ENCODE measurements at places on chromosomes 13 and 19. TPM values are rescaled to one million over a fixed set of nuclear protein-coding genes. Genes with fewer than 3 reads are reported as not detected.

Gene CEACAM8
- total RNA-seq = not detected

DNA sequence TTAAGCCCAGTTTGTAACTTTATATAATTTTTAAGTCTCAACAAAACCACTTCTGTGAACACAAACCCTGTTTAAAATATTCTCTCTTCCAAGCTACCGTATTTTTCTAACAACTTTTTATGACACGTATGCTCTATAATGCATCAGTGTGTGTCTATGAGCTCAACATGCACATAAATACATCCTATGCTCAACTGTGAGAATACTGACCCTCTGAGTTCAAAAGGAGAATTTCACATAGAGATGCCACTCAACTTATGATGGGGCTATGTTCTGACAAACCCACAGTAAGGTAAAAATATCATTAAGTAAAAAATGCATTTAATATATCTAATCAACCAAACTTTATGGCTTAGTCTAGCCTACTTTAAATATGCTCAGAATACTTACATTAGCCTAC is 1139.7 kb upstream of the SPRY2 start:
- no peaks in the 10 kb centered on the region for H3K36me3 ChIP-seq
- no peak for DNase-seq
- H3K27ac ChIP-seq = no peak overlapping the region
- no peak overlapping the region for H3K4me3 ChIP-seq

GRCh38 chr19:15120135-15121026 is 13.2 kb downstream of the SYDE1 start:
- no peak overlapping the region for H3K4me3 ChIP-seq
- DNase-seq = peak; percentile 46
- H3K4me1 ChIP-seq = no peaks in the 10 kb centered on the region
- no peak overlapping the region for H3K27ac ChIP-seq

DNA sequence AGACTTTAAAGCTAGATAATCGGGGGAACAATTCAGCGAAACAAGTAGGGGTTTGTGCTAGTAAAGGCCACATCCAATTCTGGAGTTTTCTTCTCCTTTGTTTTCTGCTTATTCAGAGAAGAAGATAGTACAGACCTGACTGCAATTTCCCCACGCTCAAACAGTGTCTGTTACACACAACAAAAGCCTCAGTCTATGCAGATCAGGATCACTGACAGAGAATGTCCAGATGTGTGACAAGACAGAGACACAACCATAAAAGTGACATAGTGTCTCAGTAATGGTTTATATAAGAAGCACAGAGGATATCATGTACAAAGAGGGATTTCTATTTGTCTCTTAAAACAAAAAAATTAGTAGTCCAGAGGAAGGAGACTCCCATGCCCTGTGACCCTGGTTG is 70.7 kb upstream of the GTF3A start:
- H3K4me1 ChIP-seq = peaks cover 6% of the 10 kb centered on the region
- DNase-seq = no peak
- H3K27me3 ChIP-seq = no peaks in the 10 kb centered on the region
- H3K4me3 ChIP-seq = no peak overlapping the region
- no peaks in the 10 kb centered on the region for H3K36me3 ChIP-seq
- no peak overlapping the region for H3K27ac ChIP-seq

DNA sequence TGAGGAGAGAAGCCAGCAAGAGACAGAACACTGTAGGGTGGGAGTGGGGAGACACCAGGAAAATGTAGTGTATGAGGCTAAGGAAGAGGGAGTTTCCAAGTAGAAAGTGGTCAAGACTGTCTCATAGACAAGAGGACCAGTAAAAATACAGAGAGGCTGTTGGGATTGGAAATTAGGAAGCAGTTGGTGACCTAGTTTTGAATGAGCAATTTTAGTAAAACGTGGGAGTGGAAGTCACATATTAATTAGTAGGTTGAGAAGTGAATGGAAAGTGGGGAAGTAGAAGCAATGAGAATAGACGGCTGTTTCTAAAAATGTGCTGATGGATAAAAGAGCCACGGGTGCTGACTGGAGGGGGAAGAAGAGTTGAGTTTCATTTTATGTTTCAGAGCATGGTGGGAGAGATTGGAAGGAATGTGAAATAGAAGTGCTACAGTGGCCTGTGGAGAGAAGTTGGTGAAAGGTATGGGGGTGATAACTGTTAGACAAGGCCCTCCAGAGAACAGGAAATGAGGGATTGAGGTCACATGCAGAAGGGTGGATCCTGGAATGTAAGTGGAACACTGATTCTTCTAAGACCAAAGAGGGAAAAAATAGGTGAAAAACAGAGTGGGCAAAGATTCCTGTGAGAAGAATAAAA is 247.3 kb downstream of the MTUS2 start:
- no peaks in the 10 kb centered on the region for H3K27me3 ChIP-seq
- no peak overlapping the region for H3K4me3 ChIP-seq
- DNase-seq = no peak
- no peak overlapping the region for H3K27ac ChIP-seq

- H3K4me1 ChIP-seq = no peaks in the 10 kb centered on the region
- peaks cover 23% of the 10 kb centered on the region for H3K36me3 ChIP-seq
Observed at GRCh38 chr19:3193256-3194105, 7.8 kb downstream of the NCLN start.

Data from H9 (cell line).